ENCODE measurements at places on chromosomes 6 and 20.

DNA sequence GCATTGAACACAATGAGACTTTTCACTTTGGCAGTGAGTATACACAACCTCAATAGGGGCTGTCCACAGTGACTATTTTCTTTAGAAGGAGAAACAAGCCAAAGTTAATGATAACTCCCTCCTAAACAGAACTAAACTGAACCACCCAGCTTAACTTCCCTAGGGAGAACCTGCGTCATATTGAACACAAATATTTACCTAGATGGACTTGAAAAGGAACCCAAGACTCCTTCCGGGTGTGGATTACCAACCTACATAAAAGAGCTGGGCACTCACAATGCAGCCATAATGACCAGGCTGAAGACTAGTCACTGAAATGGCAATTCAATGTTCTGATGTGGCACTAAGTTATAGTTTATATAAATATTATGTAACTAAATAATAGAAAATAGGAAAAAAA is 160.6 kb downstream of the IBTK start:
- no peak for DNase-seq

DNA sequence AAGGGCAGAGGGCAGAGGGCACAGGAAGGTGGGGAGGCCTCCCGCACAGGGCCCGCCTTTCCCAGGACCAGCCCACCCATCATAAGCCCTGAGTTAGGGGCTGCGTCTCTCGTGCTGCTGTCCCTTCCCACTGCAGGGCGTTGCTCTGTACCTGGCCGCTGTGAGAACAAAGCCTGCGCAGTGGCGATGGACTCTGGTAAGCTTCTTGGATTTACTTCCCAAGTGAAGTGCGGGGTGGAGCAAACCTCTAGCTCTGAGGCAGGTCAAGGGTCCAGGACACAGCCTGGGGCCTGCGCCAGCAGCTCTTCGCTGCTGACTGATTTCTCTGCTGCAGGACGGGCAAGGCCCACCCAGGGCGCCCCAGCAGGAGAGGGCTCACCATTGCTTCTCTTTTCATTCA is 23.9 kb downstream of the INSM1 start:
- DNase-seq, result no peak

DNA sequence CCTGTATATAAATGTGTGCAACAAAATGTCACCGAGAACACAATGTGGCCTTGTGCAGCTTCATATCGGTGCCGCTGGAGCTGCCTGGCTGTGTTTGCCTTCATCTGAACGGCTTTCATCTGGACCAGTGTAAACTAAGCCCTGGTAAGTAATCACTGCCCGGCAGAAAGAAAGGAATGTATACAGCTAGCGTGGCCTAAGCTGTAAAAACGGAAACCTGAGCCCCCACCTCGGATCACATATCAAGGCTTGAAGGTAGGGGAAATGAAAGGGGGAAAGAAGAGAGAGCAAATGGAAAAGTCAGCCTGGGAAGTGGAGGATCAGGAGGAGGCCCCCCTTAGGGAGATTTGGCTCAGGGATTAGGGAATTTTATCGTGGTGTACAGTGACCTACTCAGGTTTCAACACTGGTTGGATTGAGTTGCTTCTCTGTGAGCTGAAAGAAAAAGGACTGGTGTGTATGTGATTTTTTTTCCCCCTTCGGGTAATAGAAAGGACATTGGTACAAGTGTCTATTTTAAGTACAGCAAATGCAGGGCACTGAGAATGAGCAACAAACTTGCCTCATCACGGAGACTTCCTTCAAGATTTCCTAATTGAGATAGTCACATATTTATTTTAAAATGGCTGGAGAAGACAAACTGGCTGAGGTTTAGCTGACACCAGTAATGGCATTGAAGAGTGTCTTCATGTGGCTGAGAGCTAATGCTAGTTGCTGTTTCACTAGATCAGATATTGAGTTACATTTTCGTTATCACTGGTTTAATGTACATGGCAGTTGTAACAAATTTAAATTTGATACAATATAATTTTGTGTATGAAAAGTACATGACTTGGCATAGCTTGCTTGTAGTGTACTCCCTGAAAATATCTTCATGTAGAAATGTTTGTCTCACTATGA is 3.5 kb downstream of the SOBP start:
- DNase-seq, result peak; percentile 31

DNA sequence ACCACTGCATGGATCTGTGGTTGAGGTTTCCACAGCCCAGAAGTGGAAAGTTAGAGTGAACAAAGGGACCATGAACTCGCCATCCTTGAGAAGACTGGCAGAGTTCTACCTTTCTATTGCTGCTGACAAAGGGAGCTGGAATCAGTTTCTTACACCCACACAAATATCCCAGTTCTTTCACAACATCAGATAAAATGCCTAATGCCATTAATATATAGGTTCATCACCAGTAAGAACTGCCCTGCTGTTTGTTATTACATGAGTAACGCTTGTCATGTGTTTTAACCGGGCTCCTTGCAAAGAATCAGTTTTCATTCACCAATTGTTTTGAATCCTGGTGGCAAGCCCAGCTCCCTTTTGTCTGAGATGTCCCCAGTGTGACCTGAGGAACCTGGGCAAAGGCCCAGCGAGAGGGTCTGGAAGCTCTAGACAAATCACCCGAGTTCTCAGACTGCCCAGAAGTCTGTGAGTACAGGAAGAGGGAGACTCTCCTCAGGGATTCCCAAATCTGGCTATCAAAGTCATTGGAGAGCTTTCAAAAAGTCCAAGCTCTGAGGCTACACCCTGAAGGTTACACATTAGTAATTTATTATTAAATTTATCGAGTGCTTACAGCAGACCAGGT is 7.5 kb upstream of the CD164 start:
- peak; percentile 48 for DNase-seq

GRCh38 chr20:40276301-40276700 is 412.7 kb downstream of the MAFB start:
- no peak for DNase-seq

GRCh38 chr6:11322252-11322885 is 89.9 kb upstream of the NEDD9 start:
- no peak for DNase-seq

DNA sequence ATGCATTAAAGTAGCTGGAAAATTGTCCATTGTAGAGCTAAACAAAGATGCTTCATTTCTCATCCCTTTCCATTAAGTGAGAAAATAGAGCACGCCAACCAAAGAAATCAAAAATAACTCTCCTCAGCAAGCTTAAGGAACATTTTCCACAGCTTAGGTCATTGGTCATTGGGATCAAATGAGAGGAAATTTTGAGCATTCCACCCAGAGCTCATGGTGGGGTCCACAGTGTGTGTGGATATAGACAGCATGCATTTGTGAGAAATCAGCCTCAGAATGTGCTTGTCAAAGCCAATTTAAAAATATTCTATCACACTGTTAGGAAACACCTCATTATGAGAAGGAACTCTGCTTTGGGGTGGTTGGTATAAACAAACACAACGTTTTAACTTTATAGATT is 97.2 kb downstream of the HDGFL1 start:
- no peak for DNase-seq

DNA sequence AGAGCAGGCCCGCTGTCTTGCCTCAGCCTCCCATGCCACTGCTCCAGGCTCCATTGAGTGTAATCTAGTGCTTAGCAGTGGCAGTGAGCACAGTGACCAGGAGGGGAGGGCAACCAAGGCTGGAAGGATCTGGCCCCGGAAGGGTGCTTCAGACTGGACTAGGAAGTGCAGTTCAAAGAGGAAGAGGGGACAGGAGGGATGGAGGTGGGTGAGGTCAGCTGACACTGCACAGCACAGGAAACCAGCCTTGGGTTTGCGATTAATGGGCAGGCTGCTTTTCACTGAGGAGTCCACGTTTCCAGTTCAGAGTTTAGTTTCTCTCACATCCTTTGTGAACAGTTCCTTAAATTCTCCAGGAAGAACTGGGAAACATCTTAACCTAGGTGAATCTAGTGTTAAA is 46.9 kb downstream of the CDS2 start:
- DNase-seq, result no peak

DNA sequence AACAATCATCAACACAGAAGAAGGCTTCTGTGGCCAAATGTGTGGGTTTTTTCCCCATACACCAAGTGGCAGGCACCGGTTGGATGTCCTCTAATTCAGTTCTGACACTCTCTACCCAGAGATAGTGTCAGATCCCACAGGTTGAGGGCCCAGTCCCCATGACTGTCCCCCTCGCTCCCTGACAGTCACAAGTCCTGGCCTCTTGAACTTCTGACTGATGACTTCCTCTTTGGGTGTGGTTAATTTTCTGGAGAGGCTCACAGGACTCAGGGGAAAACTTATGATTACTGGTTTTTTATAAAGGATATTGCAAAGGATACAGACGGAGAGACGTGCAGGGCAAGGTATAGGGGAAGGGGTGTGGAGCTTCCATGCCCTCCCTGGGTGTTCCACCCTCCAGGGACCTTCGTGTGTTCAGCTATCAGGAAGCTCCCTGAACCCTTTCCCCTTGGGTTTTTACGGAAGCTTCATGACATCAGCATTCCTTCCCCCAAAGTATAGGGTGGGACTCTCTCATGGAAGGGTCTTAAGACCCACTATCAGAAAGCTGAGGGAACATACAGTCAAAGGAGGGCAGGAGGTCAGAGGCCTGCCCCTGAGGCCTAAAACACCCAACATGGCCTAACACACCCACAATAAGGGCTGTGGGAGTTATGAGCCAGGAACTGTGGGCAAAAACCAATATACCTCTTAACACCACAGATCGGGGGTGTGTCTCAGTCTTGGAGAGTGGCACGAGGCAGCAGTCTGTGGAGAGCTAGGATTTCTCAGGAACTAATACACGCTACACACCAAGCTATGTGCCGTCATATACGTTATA is 33.3 kb downstream of the FARS2 start:
- no peak for DNase-seq

DNA sequence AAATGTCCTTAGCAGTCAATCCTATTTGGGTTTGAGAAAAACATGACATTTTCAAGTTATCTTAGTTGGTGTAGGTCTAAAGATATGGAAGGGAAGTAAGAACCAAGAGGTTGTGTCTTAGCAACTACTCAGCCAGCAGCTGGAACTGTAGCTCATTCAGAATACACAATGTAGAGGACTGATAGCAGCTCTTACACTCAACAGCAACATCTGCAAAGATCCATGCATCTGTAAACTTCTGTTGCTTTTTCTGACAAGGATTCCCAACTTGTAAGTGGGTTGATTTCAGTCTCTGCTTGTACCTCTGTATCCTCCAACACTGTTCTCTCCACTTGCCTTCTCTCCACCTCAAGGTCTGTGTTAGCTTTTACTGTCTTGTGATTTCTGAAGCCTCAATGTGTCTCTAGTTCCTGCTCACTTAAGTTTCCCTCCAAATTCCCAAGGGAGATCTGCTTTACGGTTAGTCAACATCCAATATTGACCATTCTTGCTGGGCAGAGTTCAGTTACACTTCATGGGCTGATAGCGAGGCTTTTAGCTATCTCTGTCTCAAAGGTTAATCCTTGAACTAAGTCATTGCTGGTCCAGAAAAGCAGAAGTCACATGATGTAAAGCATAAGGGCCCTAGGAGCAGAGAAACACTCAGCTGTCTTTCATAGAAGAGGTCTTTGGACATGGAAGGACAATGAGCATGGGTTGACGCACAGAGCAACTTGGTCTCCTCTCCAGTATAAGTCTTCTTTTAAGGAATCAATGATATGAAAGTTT is 71.6 kb upstream of the LGSN start:
- DNase-seq, result no peak

Data from fibroblast of lung (primary cell).